ENCODE measurements at places on chromosomes 13 and 19. TPM values are rescaled to one million over a fixed set of nuclear protein-coding genes. Genes with fewer than 3 reads are reported as not detected.

IQCN gene
- 15.6 TPM for total RNA-seq

POMP gene
- 56.0 TPM for total RNA-seq

SPACA4 gene
- total RNA-seq = not detected

TNNT1 gene
- total RNA-seq = not detected

RUBCNL gene
- 133 TPM for total RNA-seq

FAAP24 gene
- total RNA-seq = 3.7 TPM

All from activated B cell treated with CpG ODN at 0.5 μM for 24 hours (primary cell).